ENCODE measurements at places on chromosomes 6 and 20. TPM values are rescaled to one million over a fixed set of nuclear protein-coding genes. Genes with fewer than 3 reads are reported as not detected.
A peak's percentile ranks its signal among the peaks of the same experiment; 100 is the strongest.

DNA sequence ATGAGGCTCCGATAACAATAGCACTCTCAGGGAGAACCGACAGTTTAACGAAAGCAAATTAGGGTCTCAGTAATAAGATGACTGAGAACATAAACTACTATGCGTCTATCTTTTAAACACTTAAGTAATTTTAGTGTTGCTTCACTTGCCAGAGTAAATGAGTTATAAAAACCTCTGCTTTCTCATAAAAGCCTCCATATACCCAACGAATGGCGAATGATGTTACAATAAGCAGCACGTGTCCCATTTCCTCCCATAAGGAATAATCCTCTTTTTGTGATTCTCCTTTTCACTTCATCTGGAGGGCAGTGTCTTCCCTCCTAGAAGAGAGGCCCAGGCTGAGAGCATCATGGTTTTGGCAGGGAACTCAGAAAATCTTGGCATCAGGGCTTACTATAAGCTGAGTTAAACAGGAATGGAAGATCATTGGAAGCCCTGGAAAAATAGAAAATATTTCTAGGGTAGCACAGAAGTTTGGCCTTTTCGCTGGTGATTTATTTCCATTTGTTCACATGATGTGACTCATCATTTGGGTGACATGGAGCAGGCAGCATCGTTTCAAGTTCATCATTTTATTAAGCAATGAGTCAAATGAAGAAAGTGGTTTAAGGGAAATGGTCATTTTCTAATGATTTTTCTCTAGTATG lies 255.4 kb downstream of the ATXN1 start:
- DNase-seq = no peak
- peaks cover 2% of the 10 kb centered on the region for H3K36me3 ChIP-seq
- no peak overlapping the region for H3K4me3 ChIP-seq
- H3K27me3 ChIP-seq = no peaks in the 10 kb centered on the region
- peaks cover 32% of the 10 kb centered on the region for H3K4me1 ChIP-seq

Gene C6orf132
- 0.14 TPM for total RNA-seq

DNA sequence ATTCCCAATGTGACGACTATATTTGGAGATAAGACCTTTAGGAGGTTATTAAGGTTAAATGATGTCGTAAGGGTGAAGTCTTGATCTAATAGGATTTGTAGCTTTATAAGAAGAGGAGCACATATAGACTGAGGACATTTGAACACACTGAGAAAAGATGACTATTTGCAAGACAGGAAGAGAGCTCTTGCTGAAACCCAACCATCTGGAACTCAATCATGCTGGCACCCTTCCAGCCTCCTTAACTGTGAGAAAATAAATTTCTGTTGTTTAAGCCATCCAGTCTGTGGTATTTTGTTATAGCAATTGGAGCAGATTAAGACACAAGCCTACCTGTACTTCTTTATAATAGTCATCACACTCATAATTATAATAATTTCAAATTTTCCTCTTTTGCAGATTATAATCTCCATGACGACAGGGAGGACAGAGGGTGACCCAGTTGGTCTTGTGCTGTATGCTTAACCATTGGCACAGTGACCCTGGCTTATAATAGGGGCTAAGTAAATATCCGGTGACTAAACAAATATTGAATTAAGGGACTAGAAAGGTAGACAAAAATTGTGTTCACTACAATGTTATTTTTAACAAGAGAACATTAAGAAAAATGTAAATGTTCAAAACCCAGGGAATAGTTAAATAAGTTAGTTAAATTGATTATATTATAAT lies 206.4 kb upstream of the HDDC2 start:
- no peaks in the 10 kb centered on the region for H3K36me3 ChIP-seq
- H3K4me3 ChIP-seq = no peak overlapping the region
- DNase-seq = no peak
- H3K27me3 ChIP-seq = peaks cover 8% of the 10 kb centered on the region
- no peaks in the 10 kb centered on the region for H3K4me1 ChIP-seq
- no peak overlapping the region for H3K27ac ChIP-seq

- no peaks in the 10 kb centered on the region for H3K4me1 ChIP-seq
- no peak for DNase-seq
- no peak overlapping the region for H3K4me3 ChIP-seq
Measured at GRCh38 chr6:1659816-1660215, 50.1 kb downstream of the FOXC1 start.

Gene TGM2
- total RNA-seq = not detected

GRCh38 chr6:101011186-101011585 lies 130.1 kb upstream of the ASCC3 start:
- H3K4me1 ChIP-seq = peaks cover 23% of the 10 kb centered on the region
- H3K4me3 ChIP-seq = no peak overlapping the region
- no peaks in the 10 kb centered on the region for H3K27me3 ChIP-seq
- DNase-seq = peak; percentile 38

Gene IL20RA
- total RNA-seq = not detected

GRCh38 chr6:63094947-63095346 lies 116.3 kb upstream of the FKBP1C start:
- H3K4me3 ChIP-seq = no peak overlapping the region
- no peaks in the 10 kb centered on the region for H3K27me3 ChIP-seq
- H3K36me3 ChIP-seq = no peaks in the 10 kb centered on the region

DNA sequence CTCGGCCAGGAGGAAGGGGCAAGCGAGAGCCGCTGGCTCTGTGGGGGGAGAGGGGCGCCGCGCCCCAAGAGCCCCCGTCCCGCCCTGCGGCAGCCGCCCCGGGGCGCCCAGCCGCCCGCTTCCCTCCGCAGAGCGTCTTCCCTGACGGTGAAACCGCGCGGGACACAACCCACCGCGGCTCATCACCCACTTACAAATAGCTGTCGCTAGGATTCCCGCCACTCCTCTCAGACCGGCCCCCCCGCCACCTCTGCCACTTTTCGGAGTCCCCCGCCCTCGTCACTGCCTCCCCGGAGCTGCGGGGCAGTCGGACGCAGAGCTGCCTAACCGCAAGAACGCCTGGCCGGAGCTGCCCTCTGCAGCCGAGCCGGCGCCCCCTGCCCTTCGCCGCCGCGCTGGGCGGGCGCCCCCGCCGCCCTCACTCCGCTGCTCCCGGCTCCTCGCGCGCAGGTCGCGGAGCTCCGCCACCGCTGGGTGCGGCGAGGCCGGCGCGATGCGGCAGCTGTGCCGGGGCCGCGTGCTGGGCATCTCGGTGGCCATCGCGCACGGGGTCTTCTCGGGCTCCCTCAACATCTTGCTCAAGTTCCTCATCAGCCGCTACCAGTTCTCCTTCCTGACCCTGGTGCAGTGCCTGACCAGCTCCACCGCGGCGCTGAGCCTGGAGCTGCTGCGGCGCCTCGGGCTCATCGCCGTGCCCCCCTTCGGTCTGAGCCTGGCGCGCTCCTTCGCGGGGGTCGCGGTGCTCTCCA lies at the start of gene SLC35D3:
SLC35D3 (plus strand) TSS at position 366 of the 749 bp plus-strand sequence; CDS start at position 494, 128 bp downstream.
- H3K27ac ChIP-seq = no peak within 1 kb of the TSS
- peaks cover 56% of the 10 kb centered on the region for H3K27me3 ChIP-seq
- DNase-seq = peak; percentile 30
- H3K4me1 ChIP-seq = peaks cover 24% of the 10 kb centered on the region
- H3K4me3 ChIP-seq = peak within 1 kb of the TSS; percentile 67
- H3K36me3 ChIP-seq = no peaks in the 10 kb centered on the region

- no peak for DNase-seq
- peaks cover 16% of the 10 kb centered on the region for H3K4me1 ChIP-seq
- no peak overlapping the region for H3K27ac ChIP-seq
- no peak overlapping the region for H3K4me3 ChIP-seq
- H3K27me3 ChIP-seq = no peaks in the 10 kb centered on the region
Measured at GRCh38 chr6:125930765-125931418, 25.7 kb upstream of the HINT3 start.

- H3K4me1 ChIP-seq = peaks cover 27% of the 10 kb centered on the region
- H3K36me3 ChIP-seq = no peaks in the 10 kb centered on the region
- H3K27me3 ChIP-seq = no peaks in the 10 kb centered on the region
Measured at GRCh38 chr6:142551274-142551811, 249.5 kb downstream of the ADGRG6 start.

- H3K36me3 ChIP-seq = no peaks in the 10 kb centered on the region
- H3K27ac ChIP-seq = no peak overlapping the region
- no peaks in the 10 kb centered on the region for H3K4me1 ChIP-seq
Measured at GRCh38 chr6:120260636-120261035, 911.1 kb upstream of the MAN1A1 start.

DNA sequence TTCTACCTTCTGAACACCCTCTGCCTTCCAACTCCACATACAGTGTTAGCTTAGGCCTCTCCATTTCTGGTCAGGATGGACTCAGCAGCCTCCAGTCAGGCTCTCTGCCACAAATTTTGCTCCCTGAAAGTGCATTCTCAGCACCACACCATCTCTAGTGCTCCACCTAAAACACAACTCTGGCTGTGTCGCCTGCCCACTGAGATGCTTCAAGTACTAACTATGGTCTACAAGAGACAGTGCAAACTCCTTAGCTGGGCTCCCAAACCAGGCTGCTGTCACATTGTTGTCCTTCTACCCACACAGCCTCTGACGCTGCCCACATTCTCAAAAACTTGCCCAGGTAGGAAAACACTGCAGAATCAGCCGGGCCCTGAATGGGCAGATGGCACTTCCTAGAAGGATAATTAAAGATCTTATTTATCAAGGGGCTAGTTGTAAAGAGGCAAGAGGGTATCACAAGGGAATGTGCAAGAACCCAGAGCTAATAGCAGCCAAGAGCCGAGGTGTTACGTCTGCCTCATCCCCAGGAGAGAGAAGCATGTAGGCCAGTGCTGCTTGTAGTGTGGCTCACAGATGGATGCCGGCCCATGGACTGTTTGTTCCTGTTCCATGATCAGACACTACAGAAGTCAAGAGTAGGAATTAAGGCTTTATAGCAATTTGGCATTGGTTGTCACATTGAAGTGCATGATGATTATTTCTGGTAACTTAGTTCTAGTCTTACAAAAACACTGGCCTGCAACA lies 189.7 kb downstream of the LRFN2 start:
- no peak for DNase-seq
- no peaks in the 10 kb centered on the region for H3K27me3 ChIP-seq

Gene CPNE5
- 1.2 TPM for total RNA-seq

DNA sequence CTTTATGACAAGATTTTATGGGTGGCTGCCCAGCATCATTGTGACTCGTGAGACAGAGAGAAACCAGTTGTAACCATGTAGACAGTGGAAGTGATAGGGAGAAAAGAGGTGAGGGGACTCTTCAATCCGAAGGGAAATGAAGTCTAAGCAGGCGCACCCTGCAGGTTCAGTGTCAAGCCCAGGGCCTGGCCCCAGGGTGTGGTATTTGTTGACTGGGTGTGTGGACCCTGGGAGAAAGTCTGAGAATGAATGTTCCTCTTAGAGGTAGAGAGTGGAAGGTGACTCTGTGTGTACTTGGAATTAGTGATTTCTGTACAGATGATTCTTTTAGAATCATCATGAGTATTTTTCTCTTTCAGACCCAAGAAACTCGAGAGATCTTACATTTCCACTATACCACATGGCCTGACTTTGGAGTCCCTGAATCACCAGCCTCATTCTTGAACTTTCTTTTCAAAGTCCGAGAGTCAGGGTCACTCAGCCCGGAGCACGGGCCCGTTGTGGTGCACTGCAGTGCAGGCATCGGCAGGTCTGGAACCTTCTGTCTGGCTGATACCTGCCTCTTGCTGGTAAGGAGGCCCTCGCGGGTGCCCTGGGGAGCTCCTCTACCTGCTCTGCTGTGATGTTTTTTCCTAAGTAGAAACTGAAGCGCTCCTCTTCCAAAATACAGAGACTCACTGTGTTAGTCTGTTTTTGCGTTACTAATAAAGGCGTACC lies 68.0 kb downstream of the PTPN1 start:
- H3K4me3 ChIP-seq = no peak overlapping the region
- peaks cover 21% of the 10 kb centered on the region for H3K4me1 ChIP-seq
- H3K27me3 ChIP-seq = no peaks in the 10 kb centered on the region
- DNase-seq = no peak
- H3K36me3 ChIP-seq = peaks cover 59% of the 10 kb centered on the region

Gene MRAP2
- total RNA-seq = not detected

Gene GNMT
- total RNA-seq = not detected

GRCh38 chr6:106154326-106154725 lies 68.2 kb downstream of the PRDM1 start:
- no peak overlapping the region for H3K4me3 ChIP-seq
- no peak overlapping the region for H3K27ac ChIP-seq
- H3K4me1 ChIP-seq = peaks cover 18% of the 10 kb centered on the region
- no peak for DNase-seq
- H3K36me3 ChIP-seq = no peaks in the 10 kb centered on the region

GRCh38 chr6:136289327-136289578 lies 393 bp downstream of the BCLAF1 start:
- H3K4me1 ChIP-seq = peaks cover 50% of the 10 kb centered on the region
- peak overlapping the region; percentile 100 for H3K27ac ChIP-seq
- peaks cover 28% of the 10 kb centered on the region for H3K36me3 ChIP-seq
- H3K4me3 ChIP-seq = peak overlapping the region; percentile 97
- H3K27me3 ChIP-seq = no peaks in the 10 kb centered on the region

- no peaks in the 10 kb centered on the region for H3K27me3 ChIP-seq
- no peak for DNase-seq
- peaks cover 4% of the 10 kb centered on the region for H3K4me1 ChIP-seq
- no peak overlapping the region for H3K4me3 ChIP-seq
Measured at GRCh38 chr6:3102875-3103274, 15.6 kb upstream of the BPHL start.

DNA sequence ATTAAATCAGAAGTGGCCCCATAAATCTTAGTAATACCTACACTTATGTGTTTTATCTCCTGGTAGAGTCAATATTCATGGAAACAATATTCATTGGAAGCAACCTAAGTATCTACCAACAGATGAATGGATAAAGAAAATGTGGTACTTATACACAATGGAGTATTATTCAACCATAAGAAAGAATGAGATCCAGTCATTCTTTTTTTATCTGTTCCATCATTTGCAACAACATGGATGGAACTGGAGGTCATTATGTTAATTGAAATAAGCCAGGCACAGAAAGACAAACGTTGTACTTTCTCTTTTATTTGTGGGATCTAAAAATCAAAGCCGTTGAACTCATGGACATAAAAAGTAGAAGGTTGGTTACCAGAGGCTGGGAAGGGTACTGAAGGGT lies 268.5 kb downstream of the ZFAND3 start:
- H3K4me1 ChIP-seq = no peaks in the 10 kb centered on the region
- no peak overlapping the region for H3K4me3 ChIP-seq
- no peaks in the 10 kb centered on the region for H3K27me3 ChIP-seq
- H3K27ac ChIP-seq = no peak overlapping the region

GRCh38 chr6:74611220-74611619 lies 594.6 kb downstream of the COL12A1 start:
- DNase-seq = no peak
- H3K4me1 ChIP-seq = no peaks in the 10 kb centered on the region
- no peaks in the 10 kb centered on the region for H3K36me3 ChIP-seq
- no peak overlapping the region for H3K4me3 ChIP-seq

- peaks cover 7% of the 10 kb centered on the region for H3K4me1 ChIP-seq
- no peak overlapping the region for H3K27ac ChIP-seq
- DNase-seq = no peak
- H3K36me3 ChIP-seq = no peaks in the 10 kb centered on the region
- H3K27me3 ChIP-seq = peaks cover 13% of the 10 kb centered on the region
- H3K4me3 ChIP-seq = no peak overlapping the region
Measured at GRCh38 chr20:35598476-35598875, 17.2 kb upstream of the SPAG4 start.

Gene SCUBE3
- total RNA-seq = not detected

GRCh38 chr6:167791091-167791779 lies 35.5 kb upstream of the AFDN start:
- H3K4me1 ChIP-seq = peaks cover 6% of the 10 kb centered on the region
- no peak overlapping the region for H3K4me3 ChIP-seq
- DNase-seq = no peak
- H3K27ac ChIP-seq = no peak overlapping the region
- H3K36me3 ChIP-seq = no peaks in the 10 kb centered on the region

Gene MICB
- total RNA-seq = 21.4 TPM
